ENCODE measurements at places on chromosomes 12 and 14.

DNA sequence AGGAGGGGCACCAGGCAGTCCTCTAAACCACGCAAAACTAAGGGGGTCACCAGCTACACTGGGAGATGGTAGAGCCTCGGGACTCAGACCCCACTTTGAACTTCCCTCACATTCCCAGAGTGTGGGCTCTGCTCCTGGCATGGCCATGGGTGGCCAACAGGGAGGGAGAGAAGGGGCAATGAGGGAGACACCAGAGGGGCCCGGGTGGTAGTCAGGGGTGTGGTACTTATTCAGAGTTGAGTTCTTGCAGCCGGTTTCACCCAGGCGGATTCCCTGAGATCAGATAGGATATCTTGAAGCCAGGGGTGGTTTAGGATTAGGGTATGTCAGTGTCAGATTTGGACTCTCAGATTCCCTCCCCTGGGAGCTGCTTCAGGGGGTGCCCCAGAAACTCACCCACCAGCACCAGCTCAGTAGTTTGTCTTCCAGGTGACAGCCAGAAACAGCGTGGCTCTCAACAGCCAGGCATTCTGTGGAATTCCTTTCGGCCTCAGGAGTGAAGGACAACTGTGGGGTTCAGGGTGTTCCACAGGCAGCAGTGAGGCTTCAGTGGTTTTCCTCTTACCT is 56.0 kb downstream of the ELK3 start:
- no peak for DNase-seq

- no peak for DNase-seq
Observed at GRCh38 chr12:25811656-25812126, 146.8 kb upstream of the RASSF8 start.

DNA sequence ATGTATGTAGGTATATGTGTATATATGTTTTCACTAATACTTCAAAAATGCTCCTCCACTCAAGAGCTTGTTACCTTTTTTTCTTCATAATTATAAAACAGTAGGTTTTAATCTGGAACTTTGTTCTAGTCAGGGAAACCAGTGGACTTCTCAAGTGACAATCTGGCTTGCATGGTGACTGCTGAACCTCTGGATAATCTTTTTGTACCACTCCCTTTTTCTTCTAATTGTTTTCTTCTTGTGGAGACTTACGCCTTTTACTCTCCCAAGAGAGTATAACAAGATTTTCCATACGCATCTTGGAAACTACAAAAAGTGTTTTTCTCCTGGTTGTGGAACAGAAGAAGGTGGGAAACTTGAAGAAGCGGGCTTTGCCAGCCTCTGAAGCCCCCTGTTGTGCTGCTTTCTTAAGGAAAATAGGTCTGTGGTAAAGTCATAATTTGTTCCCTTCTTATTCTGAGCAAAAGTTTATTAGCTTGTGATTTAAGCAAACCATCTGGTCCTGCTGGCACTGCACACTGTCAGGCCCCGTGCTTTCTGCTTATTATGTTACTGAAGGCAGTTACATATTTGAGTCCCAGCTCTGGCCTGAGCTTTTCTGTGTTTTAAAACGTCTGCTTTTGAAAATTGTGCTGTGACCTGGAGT is 291.8 kb downstream of the ERC1 start:
- peak; percentile 63 for DNase-seq

GRCh38 chr14:32800320-32800719 is 138.4 kb upstream of the NPAS3 start:
- no peak for DNase-seq

DNA sequence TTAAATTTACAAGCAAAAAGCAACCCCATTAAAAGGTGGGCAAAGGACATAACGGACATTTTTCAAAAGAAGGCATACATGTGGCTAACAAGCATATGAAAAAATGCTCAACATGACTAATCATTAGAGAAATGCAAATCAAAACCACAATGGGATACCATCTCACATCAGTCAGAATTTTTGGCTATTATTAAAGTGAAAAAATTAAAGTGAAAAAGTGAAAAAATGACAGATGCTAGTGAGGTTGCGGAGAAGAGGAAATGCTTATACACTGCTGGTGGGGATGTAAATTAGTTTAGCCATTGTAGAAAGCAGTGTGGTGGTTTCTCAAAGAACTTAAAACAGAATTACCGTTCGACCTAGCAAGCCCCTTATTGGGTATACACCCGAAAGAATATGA is 7.9 kb downstream of the OTOGL start:
- no peak for DNase-seq

DNA sequence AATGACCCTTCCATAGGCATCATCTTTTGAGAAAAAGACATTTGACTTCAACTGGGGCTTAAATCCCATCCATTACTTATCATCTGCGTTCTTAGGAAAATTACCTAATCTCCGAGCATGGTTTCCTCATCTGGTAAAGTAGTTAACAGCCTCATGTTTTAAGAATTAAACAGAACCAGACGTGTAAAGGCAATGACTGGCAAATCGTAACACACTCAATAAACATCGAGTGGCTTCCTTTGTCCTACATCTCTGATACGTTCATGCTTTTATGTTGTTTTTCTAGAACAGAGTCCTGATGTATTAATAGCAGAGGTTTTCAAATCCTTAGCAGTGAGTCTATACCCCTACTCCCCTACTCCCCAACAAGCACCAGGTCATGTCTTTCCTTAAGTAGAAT is 189.7 kb upstream of the RGS6 start:
- DNase-seq, result no peak

Measured in SK-N-DZ (cell line).